ENCODE measurements at places on chromosomes 2 and 18. TPM values are rescaled to one million over a fixed set of nuclear protein-coding genes. Genes with fewer than 3 reads are reported as not detected.

SCYGR3 gene
- not detected for total RNA-seq

DNA sequence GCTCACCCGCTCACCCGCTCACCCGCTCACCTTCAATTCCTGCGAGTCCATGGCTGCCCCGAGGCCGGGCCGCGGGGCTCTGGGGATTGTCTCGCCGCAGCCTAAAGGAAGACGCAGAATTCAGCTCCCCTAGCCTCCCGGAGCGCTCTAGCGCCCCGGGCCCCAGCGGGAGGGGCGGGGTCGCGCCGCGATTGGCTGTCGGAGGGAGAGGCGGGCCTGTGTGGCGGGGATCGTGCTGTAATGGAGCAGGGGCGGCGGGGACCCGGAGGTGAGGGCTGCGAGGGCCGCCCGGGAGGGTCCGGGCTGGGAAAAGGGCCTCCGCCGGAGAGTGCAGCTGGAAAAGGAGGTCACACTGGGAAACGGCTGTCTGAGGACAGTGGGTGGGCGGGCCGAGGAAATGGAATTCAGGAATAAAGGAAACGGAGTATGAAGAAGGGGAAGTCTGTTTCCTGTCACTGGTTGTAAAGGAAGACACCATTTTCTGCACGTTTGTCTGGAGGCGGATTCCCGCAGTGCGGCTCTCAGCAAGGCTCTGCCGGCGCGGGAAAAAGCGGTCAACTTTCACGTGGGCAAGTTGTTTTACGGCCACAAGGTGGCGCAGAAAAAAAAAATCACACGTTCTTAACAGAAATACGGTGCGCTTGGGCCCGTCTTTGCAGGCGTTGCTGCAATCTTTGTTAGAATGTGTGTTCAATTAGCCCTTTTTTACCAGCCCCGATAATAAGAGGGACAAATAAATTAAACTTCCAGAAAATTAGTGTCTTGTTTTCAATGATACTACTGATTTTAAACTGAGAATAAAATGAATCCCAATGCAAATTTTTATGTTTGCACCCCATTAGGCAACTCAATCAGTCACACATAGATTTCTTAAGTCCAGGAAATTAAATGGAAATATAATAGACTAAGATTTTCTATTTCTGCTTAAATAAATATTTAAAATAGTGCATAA is at the start of gene TTC21B:
Gene TTC21B, minus strand, starts transcription at position 122 of the 952 bp plus-strand sequence. Its CDS starts 71 bp downstream, at position 51.
- DNase-seq, result peak; percentile 92

DNA sequence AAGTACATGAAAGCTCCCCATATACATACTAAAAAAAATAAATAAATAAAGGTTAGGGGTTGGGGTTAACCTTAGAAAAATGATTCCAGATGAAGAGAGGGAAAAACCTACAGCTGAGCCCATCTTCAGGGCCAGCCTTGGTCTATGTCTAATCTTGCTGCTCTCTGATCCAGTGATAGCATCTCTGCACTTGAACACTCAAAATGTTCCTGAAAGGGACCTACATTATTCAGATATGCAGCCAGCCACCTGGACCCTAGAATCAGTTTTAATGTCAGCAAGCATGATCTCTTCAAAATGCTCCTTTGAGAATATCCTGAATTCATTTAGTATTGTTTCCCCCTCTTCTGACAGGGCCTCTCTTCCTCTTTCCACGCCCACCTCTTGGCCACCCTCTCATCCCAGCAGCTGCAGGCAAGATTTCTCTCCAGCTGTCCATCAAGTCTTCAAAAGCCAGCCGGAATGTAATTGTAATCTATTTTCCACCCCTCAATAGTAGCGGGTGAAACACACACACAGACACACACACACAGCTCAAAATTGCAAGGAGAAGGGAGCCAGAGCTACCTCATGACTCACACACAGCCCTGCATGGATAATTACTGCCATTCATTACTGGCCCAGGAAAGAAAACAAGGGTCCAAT is 135.5 kb downstream of the MYO3B start:
- DNase-seq, result no peak

DNA sequence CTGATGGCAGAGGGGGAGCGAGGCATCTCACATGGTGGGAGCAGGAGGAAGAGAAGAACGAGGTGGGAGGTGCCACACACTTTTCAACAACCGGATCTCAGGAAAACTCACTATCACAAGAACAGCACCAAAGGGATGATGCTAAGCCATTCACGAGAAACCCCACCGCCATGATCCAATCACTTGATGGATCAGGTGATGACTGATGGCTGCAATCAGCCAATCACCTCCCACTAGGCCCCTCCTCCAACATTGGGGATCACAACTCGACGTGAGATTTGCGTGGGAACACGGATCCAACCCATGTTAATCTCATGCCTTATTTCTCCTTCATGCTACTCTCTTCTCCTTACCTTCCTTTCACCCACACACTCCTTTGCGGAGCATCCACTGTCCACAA is 143.6 kb downstream of the ANTXR1 start:
- no peak for DNase-seq

GRCh38 chr18:55878224-55878623 is 290.2 kb upstream of the TCF4 start:
- no peak for DNase-seq

GRCh38 chr2:29753671-29754444 is 167.5 kb downstream of the ALK start:
- no peak for DNase-seq

All from HCT116 (cell line).